ENCODE measurements at places on chromosomes 3 and 15.

DNA sequence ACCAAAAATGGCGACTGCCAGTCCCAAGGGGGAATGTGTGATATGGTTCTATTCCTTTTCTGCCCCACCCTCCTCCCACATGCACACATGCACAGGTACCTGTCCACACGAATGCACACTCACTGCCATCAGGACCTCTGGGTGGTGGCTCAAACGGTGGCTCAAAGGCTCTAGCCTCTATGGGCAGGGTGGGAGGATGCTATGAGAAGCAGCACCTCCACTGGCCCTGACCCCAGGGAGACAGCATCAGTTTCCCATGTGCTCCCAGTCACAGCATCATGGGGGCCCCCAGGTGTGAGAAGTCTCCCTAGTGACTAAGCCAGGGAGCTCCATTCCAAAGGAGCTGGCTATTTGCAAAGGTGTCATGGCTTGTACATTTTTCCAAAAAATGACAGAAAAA, 15.9 kb downstream of the SEMA3G start:
- DNase-seq, result no peak

- no peak for DNase-seq
Measured at GRCh38 chr15:59794229-59794886, 105.2 kb upstream of the BNIP2 start.

DNA sequence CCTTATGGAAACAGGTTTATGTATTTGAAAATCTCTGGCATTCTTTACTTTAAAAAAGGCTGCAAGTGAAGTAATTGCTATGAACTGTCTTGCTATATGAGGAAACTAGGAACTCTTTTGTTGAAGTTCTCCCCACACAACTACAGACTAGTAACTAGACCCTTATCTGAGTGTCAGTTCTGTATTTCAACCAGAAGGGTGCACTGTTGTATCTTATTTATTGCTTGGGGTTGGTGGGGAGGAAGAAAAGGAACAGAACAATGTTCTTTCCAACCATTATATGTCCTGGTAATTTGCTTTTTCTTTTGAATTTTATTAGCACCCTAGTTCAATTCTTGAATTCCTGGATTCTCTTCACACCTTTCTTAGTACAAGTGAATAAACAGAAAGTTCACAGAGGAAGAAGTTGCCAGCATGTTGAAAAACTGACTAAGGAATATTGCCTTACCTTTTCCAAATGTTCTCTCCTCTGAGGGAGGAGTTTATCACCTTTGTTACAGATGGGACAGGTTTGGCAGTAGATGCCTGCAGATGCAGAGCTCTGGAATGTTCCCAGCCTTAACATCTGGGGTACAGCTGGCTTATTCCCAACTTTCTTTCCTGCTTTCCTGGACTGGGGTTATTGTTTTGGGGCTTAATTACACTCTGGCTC, 162.4 kb upstream of the CFAP20DC start:
- peak; percentile 57 for DNase-seq

- DNase-seq, result no peak
Measured at GRCh38 chr15:101570241-101570640, 80.7 kb upstream of the PCSK6 start.

DNA sequence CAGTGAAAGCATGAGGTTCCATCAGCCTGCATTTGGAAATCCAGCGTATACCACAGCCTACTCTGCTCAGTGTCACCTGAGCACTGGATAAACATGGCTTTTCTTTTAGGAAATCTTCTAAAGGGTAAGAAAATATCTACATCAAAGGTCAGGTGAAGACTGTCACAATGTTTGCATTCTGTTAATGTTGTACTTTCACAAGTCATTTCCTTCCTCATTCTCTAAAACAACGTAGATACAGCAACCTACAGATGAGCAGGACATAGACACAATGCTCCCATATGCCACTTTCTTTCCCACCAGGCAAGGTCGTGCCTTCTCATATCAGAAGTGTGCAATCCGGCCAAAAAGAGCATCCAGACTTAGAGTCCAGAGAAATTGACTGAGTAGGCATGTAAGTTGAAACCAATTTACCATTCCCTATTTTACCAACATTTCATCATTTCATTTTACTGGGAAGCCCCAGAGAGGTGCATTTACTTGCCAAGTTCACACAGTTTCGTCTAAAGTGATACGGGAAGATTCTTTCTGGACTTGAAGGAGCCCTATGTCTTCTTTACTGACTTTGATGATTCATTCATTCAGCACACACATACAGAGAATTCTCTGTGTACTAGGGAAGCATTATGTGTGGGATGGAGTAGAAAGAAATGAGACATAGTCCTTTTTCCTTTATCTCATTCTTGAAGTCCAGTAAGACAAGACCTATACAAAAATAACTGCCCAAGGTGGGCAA, 30.6 kb upstream of the LPP start:
- DNase-seq, result peak; percentile 75

GRCh38 chr3:59256230-59256629, 206.4 kb upstream of the CFAP20DC start:
- DNase-seq, result no peak

GRCh38 chr3:168531116-168531515, 435.4 kb upstream of the GOLIM4 start:
- DNase-seq, result no peak

GRCh38 chr3:160665784-160666526, 11.0 kb upstream of the ARL14 start:
- DNase-seq, result peak; percentile 13

DNA sequence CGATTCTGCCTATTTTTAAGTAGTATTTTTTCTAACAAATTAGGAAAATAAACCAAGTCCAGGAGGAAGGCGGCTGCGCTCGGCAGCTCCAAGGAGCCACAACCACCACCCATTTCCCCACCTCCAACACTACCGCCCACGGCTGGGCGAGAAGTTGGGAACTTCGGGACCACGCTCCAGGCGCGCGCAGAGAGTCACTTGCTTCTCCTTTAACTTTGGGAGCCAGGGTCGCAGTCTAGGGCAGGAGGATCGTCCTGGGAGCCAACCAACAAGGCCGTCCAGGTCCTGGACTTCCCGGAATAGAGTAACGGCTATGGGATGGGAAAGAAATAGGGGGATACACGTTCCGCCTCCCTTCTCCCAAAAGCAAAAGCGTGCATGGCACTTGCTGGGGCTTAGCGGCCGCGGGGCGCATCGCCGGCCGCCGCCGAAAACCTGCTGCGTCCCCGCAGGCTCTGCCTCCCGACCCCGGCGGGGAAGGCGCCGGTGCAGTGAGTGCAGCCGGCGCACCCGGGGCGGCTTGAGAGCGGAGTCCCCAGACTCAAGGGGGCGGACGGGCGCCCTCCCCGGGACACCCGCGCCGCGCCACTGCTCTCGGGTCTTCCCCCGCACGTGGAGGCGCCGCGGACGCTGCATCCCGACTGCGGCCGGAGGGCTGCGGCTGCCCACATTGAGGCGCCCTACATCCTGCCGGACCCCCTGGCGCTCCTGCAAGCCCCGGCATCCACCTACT, 699 bp downstream of the MEGF11 start:
- peak; percentile 45 for DNase-seq

DNA sequence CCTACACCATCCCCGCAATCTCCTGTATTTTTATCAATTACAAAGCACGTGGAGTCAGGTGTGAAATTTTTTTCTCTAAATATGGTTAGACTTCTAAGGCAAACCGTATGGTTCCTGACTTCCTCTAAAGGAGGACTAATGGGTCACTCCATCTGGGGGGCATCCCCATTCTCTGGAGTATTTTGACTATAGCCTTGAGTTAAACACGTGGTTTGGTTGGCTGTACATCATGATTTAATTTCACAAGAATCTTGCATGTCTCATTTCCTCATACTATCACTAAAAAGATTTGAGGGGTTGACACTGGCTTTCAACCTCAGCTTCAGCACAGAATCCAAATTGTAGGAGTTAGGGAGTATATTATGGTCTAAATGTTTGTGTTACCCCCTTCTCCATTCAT, 25.3 kb upstream of the ZNF770 start:
- no peak for DNase-seq

- DNase-seq, result no peak
Measured at GRCh38 chr3:134486577-134487041, 752 bp downstream of the CEP63 start.

GRCh38 chr3:56989169-56989976, 71.1 kb upstream of the SPATA12 start:
- no peak for DNase-seq

DNA sequence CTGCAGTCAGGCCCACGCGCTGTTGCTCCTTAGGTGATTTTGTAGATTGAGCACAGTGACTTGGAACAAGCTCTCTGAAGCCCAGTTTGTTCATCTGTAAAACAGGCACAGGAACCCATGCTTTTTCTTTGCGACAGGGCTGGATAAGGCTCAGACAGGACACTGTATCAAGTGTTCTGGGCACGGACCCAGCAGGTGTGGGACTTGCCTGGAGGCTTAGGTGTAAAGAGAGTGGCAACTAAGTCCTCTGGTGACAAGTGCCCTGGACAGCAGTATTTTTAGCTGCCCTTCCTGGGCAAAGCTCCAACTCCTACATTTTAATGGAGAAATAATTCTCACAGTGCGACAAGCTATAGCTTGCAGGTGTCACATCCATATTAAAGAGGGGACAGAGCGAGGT, 32.2 kb downstream of the CD276 start:
- DNase-seq, result no peak

GRCh38 chr15:91320101-91320500, 220.0 kb downstream of the SV2B start:
- no peak for DNase-seq

- no peak for DNase-seq
Measured at GRCh38 chr15:29938361-29939335, 116.4 kb upstream of the TJP1 start.

GRCh38 chr15:81279621-81280485, 44.1 kb downstream of the STARD5 start:
- DNase-seq, result no peak

- no peak for DNase-seq
Measured at GRCh38 chr3:97821287-97821773, 481 bp upstream of the CRYBG3 start.

DNA sequence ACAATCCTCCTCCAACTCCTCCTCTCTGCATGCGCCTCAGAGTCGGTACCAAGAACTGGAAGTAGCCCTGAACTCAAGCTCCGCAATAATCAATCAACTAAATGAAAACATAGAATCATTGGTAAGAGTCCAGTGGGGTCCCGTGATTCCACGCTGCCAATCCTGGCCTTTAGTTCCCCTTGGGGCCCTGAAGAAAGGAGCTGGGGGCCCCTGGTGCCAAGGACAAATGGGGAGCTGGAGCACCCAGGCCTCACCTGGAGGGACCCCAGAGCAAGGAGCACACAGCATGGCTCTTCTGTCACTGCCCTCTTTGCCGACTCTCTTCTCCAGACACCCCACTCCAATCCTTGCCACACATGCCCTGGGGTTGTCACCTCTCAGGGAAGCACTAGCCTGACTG, 80.3 kb downstream of the ADAMTS7 start:
- DNase-seq, result no peak

GRCh38 chr3:119508172-119508845, 10.0 kb downstream of the TIMMDC1 start:
- DNase-seq, result no peak

DNA sequence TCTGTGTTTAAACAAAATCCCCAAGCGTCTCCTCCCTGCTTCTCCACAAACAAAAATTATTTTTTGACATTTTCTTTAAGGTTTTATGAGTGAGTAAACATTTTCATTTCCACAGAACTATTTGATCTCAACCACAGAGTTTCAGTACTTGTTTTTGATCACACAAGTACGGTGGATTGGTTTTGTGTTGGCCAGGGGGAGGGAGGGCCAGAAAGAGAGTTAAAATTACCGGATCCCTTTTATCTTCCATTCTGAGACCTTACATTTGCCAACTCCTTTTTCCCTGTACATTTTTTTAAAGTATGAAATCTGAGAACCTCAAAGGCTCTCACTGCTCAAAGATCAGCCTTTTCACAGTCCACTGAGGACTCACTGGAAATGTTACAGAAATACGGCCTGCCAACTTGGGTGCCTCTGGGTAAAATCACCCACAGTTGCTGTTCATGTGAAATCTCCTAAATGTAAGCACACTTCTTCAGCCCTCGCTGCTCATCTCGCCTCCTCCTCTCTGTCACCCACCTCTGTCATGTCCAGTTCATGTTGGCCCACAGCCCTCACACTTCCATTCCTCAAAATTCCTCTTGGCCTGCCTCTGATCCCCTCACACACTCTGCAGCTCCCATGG, 1.7 kb downstream of the HOMER2 start:
- DNase-seq, result no peak

DNA sequence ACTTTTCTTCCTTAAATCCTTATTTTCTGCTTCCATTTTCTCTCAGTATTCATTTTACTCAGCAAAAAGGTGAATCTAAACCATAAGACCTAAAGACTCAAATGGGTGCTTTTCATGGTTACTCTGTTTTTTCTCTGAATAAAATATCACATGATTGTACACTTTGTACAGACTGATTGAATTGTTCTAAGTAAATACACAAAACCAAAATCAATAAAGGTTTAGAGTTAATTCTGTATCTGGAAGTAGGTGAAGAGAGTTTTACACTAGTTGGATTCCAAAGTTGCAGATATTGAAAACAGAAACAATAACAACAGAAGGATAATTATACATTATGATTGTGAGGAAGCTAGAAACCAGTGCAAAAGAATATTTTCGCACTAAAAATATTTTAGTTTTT, 546.2 kb downstream of the TUSC7 start:
- no peak for DNase-seq

DNA sequence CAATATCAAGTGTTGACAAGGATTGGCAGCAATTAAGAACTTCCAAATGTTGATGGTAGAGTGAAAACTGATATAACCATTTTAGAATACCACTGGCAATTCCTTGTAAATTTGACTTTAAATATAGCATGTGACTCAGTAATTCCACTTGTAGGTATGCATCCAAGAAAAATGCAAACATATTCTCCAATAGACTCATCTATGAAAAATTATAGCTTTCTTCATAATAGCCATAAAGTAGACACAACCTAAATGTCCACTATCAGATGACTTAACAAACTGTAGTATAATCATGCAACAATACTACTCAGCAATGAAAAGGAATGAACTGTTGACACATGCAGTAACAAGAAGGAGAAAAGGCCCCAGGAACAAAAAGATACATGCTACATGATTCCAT, 988.1 kb downstream of the FHIT start:
- no peak for DNase-seq

GRCh38 chr15:99729920-99730319, 3.3 kb downstream of the LYSMD4 start:
- peak; percentile 8 for DNase-seq

DNA sequence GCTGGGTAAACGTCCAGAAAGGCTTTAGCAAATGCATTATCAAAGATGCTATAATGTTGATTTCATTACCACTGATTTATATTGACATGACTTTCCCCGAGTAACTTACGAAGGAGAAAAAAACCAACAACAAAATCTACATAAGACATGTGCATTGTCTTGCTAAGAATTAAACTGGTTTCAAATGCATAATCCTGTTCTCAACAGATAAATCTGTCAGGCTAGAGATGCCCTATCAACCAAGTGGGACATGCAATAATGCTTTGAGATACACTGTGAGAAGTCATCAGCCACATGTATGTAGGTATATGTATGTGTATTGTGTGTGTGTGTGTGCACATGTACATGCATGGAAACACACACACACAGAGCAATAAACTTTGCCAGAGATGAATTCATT, 195.6 kb downstream of the MEIS2 start:
- DNase-seq, result no peak

GRCh38 chr15:65688462-65688861, 66.7 kb downstream of the SLC24A1 start:
- no peak for DNase-seq

GRCh38 chr3:143037867-143038266, 36.5 kb downstream of the U2SURP start:
- no peak for DNase-seq
